ENCODE measurements at places on chromosomes 3 and 15.

DNA sequence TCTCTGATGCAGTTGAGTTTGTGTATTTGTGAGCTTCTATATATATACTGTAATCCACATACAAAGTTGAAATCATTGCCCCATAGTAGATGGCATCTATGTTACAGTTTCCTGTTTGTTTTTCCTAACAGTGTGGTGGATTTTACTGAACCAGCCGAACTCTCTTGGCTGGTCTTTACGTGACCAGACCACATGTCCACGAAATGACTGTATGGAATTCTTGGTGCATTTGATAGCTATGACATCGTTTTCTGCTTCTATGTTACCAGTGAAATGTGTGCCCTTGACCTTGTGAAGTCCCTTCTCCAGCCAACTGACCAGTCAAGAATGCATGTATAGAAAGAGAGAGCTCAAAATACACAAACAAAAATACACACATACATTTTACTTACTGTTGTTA lies 1.8 kb downstream of the KCNMB2 start:
- no peak for DNase-seq

GRCh38 chr3:120280026-120280425 lies 5.0 kb downstream of the GPR156 start:
- no peak for DNase-seq

DNA sequence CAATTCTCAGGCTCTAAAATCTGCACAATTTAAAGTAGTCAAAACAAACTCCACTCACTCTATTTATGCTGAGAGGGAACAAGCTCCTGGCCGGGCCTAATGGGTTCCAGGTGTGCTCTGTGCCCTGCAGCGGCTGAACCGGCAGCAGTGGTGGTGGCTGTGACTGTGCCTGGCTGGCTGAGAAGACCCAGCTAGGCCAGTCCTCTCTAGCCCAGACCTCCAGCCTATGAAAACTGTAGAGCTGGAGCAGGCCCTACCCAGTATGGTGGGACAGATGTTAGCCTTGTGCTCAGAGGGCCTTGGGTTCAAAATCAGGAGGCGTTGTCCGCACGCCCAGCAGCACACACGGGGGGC lies 37.0 kb downstream of the EPHB3 start:
- no peak for DNase-seq

DNA sequence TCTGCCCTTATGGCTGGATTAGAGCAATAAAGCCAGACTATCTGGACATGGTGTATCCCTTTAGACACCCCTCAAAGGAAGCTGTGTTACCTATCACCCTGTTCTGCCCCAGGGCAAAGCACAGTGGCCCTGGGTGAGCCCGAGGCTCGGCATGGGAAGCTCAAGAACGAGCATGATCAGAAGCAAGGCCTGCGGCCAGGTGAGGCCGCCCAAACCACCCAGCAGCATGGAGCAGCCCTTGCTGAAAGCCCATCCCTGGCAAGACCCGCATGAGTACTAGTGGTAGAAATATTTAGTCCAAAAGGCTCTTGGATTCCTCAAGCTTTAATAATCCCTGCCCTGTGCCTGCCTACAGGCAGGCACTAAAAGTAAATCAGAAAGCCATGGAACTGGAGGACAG lies 261.1 kb downstream of the MEX3B start:
- no peak for DNase-seq

DNA sequence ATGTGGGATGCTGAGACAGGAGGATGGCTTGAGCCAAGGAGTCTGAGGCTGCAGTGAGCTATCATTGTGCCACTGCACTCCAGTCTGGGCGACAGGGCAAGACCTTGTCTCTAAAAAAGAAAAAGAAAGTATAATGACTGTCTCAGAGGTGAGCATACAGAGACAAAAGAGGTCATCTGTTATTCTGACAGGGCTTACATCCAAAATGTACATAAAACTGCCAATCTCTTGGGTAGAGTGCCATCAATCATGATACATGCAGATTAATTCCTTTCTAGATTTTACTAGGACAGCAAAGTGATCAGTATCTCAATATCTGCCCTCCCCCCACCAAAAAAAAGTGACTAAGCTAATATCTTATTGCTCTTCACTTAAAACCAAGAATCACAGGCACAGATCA lies 41.0 kb downstream of the RFX7 start:
- DNase-seq, result no peak

DNA sequence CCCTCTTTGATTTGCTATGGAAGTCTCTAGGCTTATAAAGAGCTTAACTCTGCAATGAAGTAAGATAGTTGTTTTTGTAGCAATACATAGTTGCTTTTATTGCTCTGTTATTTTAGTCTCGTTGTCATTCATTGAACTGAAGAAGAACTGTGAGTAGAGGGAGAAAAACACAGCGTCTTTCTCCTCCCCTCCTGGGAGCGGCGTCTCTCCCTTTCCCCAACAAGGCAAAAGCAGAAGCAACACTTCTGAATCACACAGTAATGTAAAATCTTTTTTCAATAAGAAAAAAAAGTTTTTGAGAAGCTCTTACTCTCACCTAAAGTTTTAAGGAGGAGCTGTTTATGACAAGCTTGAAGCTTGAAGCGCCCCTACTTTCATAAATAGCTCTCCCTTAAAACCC lies 119.3 kb upstream of the SLC7A14 start:
- DNase-seq, result no peak

All from Calu3 (cell line).